ENCODE measurements at places on chromosomes 3 and 15.
A peak's percentile ranks its signal among the peaks of the same experiment; 100 is the strongest.

GRCh38 chr3:42663581-42664437, 10.3 kb downstream of the ZBTB47 start:
- no peak for DNase-seq

- no peak for DNase-seq
These were observed 8.7 kb downstream of the ADPGK start for GRCh38 chr15:72774696-72775383.

DNA sequence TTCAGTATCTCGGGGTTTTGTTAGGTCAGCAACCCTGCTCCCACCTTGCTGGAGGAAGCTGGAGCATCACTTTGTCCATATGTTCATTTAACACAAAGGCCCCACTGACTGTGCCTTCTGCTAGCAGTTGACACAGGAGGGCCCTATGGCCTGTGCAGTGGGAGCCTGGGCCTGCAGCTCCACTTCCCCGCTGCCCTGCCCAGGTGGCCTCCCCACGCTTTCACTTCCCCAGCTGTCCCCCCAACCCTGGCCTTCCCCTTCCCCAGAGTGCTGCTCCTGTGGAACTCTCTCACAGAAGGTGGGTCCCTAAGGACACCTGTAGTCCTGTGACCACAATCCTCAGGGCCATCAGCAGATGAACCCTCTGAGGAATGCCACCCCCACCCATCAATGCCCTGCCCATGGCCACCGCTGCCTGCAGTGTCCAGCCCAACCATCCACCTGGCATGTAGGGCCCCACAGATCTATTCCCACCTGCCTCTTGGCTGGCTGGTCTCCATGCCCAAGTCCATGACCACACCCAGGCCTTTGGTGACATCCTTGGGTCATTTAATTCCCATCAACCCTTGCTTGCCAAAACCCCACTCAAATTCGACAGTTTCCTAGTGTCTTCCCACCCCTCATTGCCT, 13.5 kb downstream of the TBC1D21 start:
- DNase-seq: peak; percentile 57

DNA sequence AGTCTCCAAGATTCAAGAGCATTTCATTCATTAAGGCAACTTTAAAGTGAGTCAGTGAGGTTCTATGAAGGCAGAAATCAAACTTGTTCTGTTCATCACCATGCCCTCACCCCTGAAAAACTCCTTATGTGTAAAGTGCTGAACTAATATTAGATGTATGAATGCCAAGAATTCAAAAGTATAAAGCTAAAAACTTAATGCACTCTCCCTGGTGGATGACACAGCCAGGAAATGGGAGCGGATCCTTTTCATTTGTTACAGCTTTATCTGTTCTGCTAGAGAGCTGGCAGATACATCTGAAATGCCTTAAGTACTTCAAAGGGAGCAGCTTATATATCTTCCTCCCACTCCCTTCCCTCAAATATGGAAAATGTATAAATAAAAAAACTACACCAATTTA, 8.2 kb downstream of the TXNRD3 start:
- DNase-seq: no peak

DNA sequence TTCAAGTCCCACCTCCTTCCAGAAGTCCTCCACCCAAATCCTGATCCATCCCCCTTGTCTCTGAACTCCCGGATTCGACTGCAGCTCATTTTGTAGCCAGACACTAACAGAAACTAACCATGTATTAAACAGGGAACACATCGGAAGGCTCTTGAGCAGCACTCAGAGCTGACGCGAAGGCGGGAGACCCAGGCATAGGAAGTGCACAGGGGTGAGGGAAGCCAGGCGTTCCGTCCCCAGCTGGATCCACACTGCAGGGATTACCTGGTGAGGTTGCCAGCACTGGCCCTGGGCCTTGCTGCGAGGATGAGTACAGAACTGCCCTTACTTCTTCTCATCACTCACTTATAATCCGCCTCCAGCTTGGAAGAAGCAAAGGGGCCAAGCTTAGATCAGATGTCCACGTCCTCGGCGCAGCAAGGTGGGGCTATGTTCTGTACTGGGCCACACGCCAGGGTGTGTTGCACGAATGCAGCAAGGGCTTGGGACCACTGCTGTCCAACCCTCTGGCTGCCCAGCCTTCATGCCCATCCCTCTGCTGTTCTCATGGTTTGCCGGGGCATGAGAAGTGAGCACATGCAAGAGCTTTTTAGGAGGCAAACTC, 124.2 kb upstream of the SMAD3 start:
- DNase-seq: peak; percentile 54

DNA sequence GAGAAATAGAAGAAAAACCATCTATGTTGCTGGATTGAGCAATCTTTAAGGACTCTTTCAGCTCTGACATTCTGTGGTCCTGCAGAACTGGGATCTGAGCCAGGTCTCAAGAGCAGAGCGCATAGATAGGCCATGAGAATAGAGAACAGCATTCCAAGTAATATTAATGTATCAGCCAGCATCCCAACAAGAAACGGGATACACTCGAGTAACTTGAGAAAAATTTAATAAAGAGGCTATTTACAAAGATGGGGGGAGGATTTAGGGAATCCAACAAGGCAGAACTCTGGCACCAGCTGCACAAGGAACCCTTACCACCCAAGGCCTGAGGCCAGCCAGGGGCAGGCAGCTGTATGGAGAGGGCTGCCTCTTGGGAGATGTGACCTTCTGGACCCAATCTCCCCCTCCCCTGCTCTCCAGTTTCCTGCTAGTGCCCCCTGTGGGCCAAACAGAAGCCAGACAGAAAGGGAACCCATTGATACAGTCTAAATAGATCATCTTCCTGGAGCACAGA, 8.2 kb downstream of the TMOD2 start:
- no peak for DNase-seq

- DNase-seq: peak; percentile 33
These were observed 24.8 kb upstream of the NOX5 start for GRCh38 chr15:68989541-68990230.

GRCh38 chr15:67564968-67565345, 22.5 kb downstream of the MAP2K5 start:
- no peak for DNase-seq

GRCh38 chr15:40921949-40922607, 7.1 kb upstream of the DLL4 start:
- DNase-seq: no peak

DNA sequence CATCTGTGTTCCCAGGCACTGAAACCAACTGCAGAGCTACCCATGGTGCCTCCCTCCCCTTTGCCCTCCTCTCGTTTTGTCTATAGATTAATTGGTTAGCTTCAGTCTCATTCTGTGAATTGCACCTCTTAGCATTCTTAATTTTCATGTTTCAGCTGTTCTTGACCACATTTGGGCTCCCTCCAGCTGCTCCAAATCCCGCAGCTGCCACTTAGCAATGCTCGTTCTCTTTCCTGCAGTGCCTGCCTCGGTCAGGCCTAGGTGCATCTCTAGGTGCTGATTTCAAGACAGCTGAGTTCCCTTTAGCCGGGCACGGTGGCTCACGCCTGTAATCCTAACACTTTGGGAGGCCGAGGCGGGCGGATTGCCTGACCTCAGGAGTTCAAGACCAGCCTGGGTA, 47.0 kb upstream of the SMAD3 start:
- DNase-seq: no peak

- no peak for DNase-seq
These were observed 126.3 kb downstream of the KCNH8 start for GRCh38 chr3:19274576-19274975.

DNA sequence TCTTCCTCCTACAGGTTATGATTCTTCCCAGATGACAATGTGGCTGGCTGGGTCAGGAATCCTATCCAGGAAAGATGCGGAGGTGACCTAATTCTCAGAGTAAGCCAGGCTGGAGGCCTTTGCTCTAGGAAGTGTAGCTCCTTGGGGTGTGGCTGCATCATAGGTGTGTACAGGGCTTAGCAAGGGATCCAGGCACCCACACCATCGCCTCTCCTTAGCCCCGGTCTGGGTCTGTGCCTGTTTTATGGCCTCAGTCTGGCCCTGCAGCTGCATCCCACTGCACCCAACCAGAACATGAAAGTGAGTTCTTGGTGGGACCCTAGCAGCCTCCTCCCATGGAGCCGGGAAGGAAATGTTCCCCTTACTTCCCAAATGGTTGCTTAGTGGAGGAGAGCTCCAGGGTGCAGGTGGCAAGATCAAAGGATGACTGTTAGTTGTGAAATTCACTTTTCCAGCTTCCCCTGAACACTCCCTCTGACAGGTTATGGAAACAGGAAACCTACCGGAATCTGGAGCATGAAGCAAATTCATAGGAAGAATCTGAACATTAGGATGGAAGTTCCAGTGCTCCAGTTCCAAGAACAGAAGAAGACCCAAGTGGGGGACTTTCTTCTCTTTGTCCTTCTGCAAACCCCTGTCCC, 2.7 kb upstream of the AMOTL2 start:
- no peak for DNase-seq

- DNase-seq: peak; percentile 57
These were observed 16.1 kb downstream of the C3orf22 start for GRCh38 chr3:126542340-126543241.

GRCh38 chr3:33425453-33425852, 14.8 kb downstream of the UBP1 start:
- no peak for DNase-seq

DNA sequence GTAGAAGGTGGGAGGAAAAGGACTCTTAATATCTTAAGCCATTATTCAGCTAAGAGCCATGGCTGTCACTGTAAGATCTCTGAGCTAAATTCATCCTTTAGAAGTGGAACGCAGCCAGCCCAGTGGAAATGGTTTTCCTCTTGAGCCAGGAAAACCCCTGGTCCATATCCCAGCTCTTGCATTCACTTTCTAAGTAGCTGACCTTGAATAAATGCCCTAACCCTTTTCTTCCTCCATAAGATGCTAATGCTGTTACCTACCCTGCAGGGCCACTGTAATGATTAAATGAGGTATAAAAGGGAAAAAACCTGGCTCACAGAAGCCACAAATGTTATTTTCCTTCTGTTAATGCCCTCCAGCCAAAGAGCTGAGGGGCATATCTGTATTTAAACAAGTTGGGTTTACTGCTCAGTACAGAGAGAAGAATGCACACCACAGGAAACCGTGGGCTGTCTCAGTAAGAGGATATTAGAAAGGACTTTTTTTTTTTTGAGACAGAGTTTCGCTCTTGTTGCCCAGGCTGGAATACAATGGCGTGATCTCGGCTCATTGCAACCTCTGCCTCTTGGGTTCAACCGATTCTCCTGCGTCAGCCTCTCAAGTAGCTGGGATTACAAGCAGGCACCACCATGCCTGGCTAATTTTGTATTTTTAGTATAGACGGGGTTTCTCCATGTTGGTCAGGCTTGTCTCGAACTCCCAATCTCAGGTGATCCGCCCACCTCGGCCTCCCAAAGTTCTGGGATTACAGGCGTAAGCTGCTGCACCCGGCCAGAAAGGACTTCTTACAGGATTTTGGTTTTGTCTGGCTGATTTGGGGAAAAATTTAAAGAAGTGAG, 6.8 kb downstream of the UBL7 start:
- DNase-seq: no peak

DNA sequence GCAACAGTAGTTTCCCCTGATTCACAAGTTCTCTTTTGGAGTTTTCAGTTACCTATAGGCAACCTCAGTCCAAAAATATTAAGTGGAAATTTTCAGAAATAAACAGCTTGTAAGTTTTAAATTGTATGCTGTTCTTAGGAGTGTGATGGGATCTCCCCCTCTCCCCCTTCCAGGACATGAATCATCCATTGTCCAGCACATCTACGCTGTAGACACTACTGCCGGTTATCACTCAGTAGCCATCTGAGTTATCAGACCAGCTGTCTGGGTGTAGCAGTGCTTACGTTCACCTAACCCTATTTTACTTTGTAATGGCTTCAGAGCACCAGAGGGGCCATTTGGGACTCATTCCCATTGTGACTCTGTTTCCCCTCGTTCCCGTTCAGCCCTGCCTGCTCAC, 96.7 kb upstream of the PLXNA1 start:
- DNase-seq: no peak

- DNase-seq: no peak
These were observed 7.4 kb downstream of the LRRC58 start for GRCh38 chr3:120341658-120342346.

DNA sequence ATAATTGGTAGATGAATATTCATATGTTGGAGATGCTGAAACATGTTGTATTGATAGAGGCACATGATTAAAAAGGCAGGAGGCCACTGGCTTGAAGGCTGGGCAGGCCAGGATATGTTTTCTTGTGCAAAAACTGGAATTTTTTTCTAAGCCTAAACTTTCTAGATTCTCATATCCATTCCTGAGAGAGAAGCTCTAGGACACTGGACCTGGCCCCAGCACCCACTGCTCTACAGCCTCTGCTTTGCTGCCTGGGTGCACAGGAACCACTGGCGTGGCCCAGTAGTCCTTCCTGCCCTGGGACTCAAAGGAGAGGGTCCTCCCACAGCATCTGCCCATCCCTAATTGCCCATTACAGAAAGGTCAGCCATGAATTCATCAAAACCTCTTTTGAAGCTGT, 58.1 kb upstream of the APEH start:
- DNase-seq: no peak

GRCh38 chr3:144957398-144958101, 985.9 kb downstream of the DIPK2A start:
- no peak for DNase-seq

GRCh38 chr3:128648940-128649663, 1.5 kb downstream of the RPN1 start:
- no peak for DNase-seq

DNA sequence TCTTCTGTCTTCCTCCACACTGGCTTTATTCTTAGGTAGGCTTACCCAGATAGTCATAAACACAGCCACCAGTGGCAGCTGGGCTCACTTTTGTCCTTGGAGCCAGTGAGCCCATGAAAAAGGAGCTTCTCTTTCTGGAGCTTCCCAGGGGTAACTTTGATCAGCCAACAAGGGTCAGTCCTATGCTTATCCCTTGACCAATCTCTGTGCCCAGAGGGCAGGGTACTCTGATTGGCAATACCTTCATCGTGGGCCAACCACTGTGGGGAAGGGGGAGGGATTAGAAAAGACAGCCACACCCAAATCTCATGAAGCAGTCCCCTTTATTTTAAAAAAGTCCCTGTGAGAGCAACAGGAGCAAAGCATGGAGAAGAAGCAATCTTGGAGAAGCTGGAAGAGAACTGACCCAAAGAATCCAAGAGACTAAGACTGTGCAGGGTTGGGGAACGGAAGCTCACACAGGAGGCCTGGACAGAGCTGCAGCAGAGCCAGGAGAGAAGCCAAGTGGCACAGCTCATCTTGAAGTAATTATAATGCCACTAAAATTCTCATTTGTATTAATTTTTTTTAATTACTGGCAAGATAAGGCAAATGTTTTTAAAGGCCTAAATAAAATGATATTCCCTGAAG, 70.4 kb downstream of the SSUH2 start:
- DNase-seq: no peak

DNA sequence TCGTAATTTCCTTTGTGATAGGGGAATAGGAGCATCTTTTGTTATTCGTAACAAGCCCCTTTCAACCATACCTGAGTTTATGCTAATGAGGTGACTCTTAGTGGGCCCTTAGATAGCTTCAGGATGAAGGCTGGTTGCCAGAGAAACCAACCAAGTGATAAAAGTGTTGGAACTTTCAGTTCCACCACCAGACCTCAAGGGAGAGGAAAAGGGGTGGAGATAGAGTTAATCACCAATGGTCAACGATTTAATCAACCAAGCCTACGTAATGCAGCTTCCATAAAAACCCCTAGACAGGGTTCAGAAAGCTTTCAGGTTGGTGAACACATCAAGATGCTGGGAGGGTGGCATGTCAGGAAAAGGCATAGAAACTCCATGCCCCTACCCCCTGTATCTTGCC, 33.0 kb downstream of the HERC1 start:
- DNase-seq: no peak
